ENCODE measurements at places on chromosomes 2 and 18. TPM values are rescaled to one million over a fixed set of nuclear protein-coding genes. Genes with fewer than 3 reads are reported as not detected.
A peak's percentile ranks its signal among the peaks of the same experiment; 100 is the strongest.

DNA sequence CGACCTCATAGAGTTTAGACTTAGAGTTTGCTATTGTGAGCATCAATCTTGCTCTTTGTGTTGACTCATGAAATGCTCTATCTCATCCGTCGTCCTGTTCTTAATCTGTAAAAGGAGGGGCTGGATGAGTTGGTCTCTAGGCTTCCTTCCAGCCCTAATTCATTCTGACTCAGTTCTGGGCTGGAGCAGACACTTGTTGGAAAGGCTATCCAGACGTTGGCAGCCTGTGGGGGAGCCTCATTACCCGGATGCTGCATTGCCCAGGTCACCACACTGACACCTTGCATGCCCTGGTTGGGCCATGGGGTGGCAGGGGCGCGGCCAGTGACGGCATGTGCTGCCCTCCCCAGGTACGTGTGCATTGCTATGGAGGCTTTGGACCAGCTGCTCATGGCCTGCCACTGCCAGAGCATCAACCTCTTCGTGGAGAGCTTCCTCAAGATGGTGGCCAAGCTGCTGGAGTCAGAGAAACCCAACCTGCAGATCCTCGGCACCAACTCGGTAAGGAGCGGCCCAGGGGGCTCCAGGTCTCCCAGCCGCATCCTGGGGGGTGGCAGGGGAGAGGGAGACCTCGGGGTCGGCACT is 61.5 kb downstream of the EFR3B start:
- no peak for DNase-seq

GRCh38 chr2:99404039-99404796 is 67.0 kb downstream of the EIF5B start:
- no peak for DNase-seq

DNA sequence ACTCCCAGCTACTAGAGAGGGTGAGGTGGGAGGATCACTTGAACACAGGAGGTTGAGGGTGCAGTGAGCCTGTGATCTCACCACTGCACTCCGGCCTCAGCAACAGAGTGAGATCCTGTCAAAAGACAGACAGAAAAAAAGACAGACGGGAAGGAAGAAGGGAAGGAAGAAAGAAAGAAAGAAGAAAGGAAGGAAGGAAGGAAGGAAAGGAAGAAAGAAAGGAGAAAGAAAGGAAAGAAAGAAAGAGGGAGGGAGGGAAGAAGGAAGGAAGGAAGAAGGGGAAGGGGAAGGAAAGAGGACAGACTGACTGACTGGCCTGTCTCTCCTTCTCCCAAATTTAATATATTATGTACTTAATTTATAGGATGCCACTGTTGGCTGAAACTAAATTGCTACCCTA is 21.6 kb downstream of the SP9 start:
- DNase-seq: no peak

DNA sequence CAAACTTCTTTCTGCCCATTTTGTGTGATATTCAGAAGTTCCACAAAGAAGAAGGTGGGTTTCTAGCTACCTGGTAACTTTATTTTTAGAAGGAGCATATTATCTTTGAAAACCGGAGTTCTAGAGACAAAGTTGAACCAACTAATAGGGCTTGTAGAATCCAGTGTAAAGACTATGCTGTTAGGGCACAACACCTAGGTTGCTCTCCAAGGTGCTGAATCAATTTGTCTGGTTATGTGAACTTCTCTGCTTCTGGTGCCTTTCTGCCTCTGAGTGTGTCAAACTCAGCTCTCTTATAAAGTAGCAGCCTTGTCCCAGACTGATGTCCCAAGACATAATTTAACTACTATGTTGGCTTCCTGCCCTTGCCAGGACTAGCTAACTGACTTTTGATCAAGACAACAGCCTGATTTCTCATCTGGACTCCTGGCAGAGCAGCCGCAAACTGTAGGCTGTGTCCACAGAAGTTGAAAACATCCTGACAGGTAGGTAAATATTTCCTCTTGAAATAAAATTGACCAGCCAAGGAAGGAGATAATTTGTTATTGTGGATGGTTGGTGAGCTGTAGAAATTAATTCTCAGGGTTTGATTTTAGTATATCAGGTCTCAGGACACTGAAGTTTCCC is 119.4 kb downstream of the CYRIA start:
- DNase-seq: peak; percentile 23

DNA sequence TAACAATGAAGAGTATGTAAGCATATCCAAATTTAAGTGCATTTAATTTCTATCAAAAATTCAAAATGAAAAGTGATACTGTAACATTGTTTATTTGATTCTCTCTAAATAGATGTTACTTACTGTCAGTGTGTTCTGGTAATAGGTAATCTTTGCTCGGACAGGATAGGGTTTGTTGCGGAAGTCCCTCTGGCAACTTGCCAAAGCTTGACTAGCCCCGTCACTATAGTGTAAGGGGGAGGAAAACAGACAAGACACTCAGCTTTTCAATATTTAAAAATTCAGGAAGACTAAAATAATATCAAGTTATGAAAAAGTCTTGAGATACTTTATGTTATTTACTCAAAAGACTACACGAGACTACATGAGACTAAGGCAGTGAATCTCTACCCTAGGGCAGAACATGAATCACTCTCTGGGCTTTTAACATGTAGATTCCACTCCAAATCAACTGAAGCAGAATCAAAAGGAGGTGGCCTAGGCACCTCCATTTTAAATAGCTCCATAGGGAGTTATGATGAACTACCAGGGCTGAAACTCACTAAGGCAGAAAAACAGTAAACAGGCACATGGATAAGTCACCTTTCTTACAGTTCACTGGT is 5.9 kb downstream of the LMAN1 start:
- no peak for DNase-seq

DNA sequence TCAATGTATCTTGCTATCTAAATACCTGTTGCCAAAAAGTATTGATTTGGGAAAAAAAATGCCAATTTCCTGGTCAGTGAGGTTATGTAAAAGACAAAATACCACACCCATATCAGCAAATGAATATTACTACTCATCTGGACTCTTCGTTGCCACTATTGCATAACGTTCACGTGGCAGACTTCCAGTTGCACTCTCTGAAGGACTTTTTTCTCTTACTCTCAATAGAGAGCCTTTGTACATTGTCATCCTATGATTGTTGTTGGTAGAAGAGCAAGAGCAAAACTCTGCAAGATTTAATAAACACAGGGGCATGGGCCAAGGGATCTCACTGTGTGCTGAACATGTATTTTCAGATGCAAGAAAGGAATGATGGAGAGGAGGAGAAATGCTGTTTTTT is 689.8 kb downstream of the MBD2 start:
- DNase-seq: no peak

GRCh38 chr2:159052157-159052601 is 83.7 kb downstream of the TANC1 start:
- DNase-seq: no peak

- no peak for DNase-seq
These were observed 9.8 kb downstream of the REL start for GRCh38 chr2:60891180-60891579.

DNA sequence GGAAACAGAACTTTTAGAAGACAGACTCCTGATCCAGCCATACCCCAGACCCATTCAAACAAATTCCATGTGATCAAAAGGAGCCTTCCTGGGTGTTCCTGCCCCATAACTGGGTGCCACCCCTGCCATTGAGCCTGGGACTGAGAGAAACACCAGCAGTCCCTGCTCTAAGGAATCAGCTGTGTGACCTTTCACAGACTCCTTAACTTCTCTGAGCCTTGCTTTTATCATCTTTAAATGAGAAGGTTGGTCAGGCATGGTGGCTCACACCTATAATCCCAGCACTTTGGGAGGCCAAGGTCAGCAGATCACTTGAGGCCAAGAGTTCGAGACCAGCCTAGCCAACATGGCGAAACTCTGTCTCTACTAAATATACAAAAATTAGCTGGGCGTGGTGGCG is 20.6 kb downstream of the CIDEA start:
- DNase-seq: no peak

DNA sequence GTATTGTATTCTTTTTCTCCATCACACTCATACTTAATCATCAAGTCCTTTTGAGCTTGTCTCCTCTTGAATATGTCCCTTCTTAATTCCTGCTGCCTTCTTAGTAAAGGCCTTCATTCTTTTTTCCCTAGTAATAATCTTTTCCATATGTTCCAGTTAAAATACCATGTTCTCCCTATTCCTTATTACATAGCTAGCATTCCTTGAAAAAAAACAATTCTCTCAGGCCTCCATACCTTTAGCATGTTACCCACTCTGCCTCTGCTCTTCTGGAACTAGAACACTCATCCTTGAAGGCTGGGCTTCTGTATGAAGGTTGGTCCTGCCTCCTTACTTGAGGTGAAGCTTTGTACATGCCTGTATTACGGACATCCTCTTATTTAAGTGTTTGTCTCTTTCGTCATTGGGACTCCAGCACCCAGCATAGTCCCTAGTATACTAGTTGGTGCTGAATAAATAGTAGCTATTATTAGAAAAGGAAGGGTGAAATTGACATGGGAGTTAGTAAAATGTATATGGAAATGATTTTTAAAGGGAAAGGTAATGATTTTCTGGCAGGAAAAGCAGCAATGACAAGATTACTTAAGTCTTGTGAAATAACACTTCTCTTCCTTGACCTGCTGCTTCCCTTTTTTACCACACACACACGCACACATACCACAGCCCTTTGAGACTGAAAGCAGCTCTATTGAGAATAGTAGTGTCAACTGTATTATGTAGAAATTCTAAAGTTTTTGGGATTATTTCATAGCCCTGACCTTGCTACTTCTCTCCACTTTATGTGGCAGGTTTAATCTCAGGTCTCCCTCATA is 45.6 kb downstream of the REL start:
- no peak for DNase-seq

- DNase-seq: no peak
These were observed 271.9 kb downstream of the GPD2 start for GRCh38 chr2:156708051-156708450.

- no peak for DNase-seq
These were observed 371.5 kb upstream of the SETBP1 start for GRCh38 chr18:44309185-44309584.

The CRYBA2 gene
- total RNA-seq: not detected

The SCG2 gene
- total RNA-seq: 0.08 TPM

The LRRC30 gene
- not detected for total RNA-seq

The IL1RL2 gene
- 0.62 TPM for total RNA-seq

All from kidney epithelial cell (primary cell).